ENCODE measurements at places on chromosomes 7 and 10.

- ATAC-seq: no peak
Observed at GRCh38 chr7:35365523-35365922, 111.6 kb upstream of the TBX20 start.

DNA sequence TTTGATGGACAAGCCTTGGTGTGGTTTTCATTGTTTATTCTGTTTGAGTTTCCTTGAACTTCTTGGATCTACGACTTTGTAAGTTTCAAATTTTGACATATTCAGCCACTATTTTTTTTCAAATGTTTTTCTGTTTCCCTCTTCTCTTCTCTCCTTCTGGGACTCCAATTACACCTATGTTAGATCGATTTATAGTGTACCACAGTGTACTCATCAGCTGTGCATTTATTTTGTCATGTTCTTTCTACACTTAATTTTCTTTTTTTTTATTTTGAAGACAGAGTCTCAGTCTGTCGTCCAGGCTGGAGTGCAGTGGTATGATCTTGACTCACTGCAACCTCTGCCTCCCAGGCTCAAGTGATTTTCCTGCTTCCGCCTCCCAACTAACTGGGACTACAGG, 16.2 kb downstream of the OLAH start:
- no peak for ATAC-seq

- ATAC-seq: no peak
Observed at GRCh38 chr10:111923032-111923431, 260.5 kb downstream of the GPAM start.

DNA sequence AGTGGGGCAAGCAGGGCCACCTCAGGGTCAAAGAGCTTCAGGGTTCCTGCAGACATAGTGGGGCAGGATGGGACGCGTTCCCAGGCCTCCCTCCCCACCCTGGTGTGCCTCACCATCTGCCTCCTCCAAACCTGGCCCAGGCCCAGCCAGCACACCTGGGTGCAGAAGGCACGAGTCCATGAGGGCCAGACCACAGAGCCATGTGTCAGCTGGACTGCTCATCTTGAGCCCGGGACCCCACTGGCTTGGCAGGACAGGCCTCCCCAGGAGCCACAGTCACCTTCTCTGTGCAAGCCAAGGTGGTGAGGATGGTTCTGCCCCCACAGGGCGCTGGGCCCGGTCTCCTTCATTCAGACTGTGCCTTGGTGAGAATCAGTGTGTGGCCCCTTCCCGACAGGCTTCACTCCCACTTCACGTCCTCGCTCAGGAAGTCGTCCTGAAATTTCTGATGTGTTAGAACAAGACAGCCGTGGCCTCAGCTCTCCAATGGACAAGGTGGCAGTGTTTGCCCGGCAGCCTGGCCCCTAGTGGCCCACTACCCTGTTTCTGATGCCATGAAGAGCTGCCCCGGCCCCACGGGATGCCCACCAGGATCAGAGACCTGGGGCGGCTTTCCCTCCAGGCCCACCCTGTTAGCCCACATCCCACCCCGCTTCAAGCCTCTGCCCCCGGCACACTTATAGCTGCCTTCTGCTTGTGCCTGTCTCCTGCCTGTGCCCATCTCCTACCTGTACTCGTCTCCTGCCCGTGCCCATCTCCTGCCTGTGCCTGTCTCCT, 59.6 kb upstream of the EBF3 start:
- ATAC-seq: no peak

DNA sequence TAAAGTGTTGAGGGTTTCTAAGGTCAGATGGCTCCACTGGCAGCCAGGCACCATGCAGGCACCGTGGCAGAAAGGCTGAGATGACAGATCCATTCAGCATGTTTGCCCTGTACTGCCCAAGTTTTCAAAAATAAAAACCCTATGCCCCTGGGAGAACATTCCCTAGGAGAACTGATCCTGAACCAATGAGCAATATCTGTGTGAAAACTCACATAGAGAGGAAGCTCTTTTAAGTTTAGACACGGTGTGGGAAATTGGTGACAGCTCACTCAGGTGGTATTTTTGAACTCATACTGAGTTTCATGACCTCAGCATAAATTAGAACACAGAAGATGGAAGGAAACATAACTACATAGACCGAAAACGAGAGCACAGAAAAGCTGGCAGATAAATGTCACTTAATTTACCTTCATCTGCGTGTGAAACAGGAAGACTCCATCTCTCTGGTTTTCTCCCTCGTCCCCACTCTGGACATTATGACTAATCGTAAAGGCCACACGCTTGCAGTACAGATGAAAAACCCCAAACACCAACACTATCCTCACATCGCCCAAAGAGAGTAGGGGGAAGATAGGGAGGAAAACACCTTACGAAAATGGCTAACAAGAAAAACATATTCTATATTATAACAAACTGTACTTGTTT, 127.8 kb downstream of the ICA1 start:
- peak; percentile 65 for ATAC-seq

GRCh38 chr10:132133005-132133404, 53.7 kb upstream of the DPYSL4 start:
- ATAC-seq: no peak

DNA sequence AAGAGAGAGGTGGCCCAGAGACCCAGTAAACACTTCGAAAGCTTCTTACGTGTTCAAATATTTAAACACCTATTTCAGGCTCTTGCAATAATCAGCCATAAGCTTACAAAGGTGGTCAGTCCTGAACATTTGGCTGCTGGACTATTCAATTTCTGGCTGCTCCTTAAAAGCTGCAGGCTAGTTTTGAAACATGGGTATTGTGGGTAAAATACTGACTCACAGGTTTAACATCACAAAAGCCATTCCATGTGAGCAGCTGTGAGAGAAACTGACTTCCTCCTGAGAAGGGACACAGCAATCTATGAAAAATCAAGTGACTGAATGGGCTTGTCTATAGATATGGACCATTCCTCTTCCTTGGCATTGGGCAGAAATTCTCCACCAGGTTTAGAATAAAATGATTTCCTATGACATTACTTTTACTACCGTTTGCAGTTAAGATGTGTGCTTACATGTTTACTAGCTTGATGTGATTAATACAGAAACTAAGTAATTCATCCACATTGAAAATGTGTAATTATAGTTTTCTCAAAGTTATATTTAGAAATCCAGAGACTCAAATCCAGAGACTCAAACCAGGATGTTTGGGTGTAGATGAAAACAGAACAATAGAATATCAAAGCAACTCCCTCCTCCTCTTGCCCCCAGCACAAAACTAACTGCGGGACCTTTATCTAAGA, 252.3 kb downstream of the GATA3 start:
- ATAC-seq: peak; percentile 20

DNA sequence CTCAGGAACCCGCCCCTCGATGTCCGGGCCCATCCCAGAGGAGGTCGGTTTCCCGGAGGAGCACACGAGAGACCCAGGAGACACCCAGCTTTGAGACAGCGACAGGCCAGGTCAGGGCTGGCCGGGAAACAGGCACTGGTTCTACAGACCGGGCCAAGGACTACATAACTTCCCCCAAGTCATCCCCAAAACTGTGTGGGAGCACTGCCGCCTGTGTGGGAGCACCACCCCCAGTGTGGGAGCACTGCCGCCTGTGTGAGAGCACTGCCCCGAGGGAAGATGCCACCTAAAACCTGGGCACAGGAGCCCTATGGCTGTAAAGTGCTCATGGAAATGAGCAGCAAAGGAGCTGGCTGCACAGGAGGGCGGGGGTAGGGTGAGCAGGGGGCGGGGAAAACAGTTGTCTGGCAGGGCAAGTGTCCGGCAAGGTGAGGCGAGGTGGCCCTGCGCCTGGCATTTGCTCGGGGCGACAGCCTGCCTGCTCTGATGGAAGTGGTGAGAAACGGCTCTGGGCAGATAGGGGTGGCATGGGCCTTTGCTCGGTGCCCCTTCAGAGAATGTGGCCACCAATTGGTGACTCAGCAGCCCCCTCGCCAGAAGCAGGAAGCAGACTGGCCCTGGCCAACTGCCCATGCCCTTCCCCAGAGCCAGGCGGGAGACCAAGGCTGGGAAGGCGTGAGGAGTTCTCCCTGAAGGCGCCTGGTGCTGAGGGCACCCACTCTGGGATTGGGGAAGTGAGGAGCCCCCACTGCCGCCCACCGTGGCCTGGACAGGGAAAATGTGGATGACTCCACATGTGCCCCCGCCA, 26.2 kb downstream of the PAPOLB start:
- no peak for ATAC-seq

- no peak for ATAC-seq
Observed at GRCh38 chr10:6342096-6342685, 139.5 kb downstream of the PFKFB3 start.

DNA sequence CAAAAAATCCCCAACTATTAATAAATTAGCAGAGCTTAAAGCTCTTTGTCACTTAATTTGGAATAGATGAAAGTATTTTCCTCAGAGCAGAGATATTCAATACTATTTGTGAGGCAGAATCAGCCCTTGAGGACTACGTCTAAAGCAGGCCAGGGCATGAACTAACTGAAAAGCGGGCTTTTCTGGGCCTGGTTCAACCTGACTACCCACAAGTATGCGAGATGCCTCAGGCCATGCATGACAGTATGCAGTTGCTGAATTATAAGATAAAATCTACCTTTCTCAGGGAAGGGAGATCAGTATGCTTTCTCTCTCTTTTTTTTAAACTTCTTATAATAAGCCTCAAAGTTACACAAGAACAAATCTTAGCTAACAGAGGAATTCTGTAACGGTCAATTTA, 20.1 kb downstream of the TMEM168 start:
- no peak for ATAC-seq

GRCh38 chr7:49995681-49996080, 97.4 kb downstream of the ZPBP start:
- ATAC-seq: no peak

DNA sequence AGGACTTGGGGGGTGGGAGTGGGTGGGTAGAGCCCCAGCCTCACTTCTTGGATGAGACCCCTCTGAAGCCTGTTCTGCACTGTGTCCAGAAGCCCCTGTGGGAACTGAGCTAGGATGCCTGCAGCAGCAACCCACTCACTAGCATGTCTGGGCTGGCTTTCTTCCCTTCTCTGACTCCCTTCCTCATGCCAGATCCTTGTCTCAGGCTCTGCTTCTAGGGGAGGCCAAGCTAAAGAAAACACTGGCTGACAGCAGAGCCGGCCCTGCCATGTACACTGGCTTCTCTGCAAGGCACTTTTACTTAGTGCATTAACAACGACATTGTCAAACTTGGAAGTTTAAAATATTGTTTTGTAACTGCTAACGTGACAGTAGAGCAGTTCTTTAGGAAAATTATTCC, 50.2 kb downstream of the ARHGAP22 start:
- ATAC-seq: no peak

DNA sequence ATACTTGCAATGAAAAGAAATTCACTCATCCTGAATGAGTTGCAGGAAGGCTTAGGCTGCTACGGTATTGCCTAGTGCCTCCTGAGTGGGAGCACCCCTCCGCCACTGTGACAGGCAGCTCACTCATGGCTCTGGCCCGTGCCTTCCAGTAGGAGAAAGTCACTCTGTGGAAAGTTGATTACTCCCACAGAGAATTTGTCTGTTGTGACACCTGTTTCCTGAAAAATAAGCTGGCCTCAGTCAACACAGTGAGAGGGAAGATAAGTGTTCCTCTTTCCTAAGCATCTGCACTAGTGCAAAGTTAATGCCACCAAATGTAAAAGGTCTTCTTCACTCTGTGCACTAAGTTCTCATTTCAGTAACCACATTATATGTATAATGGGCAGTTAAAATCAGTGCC, 158.8 kb upstream of the INHBA start:
- ATAC-seq: no peak

DNA sequence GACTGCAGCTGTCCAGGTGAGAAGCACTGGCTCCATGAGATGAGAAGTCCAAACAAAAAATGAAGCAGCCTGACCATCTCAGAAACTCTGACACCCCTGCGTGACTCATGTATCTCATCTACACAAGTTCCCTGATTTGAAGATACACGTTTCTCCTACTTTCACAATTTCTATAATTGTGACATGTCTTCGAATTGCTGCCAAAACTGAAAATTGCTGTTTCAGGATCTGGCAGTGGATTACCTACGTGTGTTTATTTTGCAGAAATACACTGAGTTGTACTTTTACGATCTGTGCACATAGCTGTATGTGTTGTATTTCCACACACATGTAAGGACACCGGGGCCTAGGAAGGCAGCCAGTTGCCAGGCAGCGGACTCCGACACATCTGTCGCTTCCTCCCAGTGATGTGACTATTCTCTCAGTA, 53.2 kb downstream of the LARP4B start:
- no peak for ATAC-seq

- ATAC-seq: no peak
Observed at GRCh38 chr10:131626274-131626673, 274.5 kb upstream of the PPP2R2D start.

DNA sequence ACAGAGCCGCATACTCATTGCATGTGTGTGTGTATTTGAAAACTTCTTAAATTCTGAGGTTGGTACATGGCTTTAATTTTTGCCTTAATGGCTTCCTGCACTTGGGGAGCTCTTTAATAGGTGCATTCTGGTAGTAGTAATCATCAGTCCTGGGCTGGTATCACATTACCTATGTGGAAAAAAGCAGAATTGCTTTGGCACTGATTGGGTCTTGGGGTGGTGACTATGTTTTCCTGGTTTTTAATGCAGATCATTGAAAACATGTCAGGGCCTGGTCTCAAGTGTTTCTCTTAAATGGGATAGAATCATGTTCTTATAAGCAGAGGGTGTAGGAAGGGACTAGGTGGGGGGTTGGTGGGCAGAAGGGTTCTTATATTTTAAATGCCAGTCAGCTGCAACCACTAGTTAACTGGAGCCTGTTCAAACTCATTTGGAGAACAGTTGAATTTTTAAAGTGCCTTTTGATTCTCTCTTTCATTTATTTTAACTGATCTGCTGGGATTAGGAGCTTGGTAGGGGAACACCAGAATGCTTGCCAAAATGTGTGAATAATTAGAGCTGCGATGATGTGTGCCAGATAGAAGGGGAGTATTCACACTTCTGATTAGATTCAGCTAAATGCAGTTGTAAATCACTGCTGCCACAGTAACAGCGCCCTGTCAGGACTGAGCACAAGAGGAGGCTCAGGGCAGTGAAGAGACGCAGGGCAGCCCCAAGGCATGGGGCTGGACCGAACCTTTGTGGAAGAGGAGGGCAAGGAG, 633.5 kb upstream of the GALNT17 start:
- no peak for ATAC-seq

- no peak for ATAC-seq
Observed at GRCh38 chr10:76115131-76115470, 683.7 kb downstream of the LRMDA start.

GRCh38 chr7:7159063-7159658, 23.2 kb upstream of the C1GALT1 start:
- ATAC-seq: no peak
